ENCODE measurements at places on chromosomes 1 and 21.

GRCh38 chr1:36471830-36472641, 7.9 kb upstream of the MRPS15 start:
- no peak for DNase-seq

DNA sequence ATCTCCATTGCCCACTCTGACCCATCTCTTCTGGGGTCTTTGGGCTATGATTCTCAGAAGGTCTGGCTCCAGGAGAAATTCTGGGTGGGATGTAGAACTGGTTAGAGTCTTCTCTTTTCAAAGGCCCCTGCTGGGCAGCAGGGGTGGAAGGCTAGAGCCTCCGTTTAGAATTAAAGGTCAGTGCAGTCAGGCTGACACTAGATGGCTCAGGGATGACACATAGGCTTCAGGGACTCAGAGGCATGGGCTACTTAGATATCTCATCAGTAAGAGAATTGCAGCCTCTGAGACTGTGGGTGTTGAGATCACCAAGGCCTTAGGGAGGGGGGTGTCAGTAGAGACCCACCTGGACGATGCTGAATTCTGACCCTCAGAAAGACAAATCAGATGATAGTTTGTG, 12.6 kb upstream of the PPM1J start:
- DNase-seq = no peak

- no peak for DNase-seq
Measured at GRCh38 chr1:111127923-111128643, 11.8 kb downstream of the DRAM2 start.

DNA sequence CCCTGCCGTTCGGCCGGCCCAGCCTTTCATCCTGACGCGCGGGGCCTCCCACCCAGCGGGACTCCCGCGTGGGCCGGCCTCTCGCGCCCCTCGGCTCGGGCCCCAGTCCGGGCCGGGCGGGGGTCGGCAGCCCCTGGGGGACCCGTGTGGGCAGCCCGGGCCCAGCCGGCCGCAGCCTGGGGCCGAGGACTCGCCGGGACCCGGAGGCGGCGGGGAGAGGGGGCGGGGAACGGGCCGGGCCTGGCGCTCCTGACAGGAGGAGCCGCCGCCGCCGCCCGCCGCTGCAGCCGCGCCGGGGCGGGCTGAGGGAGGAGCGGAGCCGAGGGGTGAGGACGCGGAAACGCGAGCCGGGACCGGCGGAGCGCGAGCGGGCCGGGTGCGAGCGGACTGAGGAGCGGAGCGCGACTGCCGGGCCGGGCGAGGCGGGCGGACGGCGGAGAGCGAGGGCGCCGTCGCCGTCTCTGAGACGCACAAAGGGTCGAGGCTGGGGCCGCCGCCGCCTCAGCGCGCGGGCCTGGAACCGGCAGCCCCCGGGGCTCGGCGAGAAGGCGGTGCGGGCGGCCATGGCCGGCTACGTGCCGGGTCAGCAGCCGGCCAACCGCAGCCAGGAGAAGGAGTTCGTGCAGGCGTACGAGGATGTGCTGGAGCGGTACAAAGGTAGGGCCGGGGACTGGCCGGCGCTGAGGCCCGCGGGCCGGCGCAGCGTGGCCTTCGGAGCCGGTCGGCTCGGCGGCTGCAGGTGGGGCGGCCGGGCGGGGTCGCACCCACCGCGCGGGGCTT, 79.1 kb downstream of the NDUFS5 start:
- peak; percentile 70 for DNase-seq

- no peak for DNase-seq
Measured at GRCh38 chr1:99657213-99658030, 11.5 kb downstream of the PALMD start.

DNA sequence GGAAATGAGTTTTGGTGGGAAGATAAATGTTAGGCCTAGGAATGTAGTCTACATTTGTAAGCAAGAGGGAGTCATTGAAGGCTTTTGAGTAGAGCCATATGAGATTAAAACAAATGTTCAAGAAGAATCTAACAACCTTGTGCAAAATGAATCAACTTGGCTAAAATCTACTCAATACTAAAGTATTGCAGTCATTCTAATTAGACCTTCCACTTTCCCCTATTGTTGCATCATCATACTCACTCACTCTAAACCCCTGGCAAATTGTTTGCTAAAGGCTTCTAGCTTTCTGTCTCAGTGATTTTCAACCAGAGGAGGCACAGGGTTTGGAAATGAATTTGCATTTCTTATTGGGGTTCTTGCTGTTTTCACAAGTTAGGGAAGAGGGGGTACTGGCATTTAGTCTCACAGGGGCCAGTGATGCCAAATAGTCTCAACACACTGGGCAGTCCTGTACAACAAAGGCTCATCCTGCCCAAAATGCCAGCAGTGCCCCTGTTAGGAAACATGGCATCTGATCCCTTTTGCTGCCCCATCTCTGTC, 85.3 kb downstream of the SEC16B start:
- no peak for DNase-seq

GRCh38 chr1:76687307-76688175, 179.7 kb upstream of the ST6GALNAC5 start:
- DNase-seq = no peak

- DNase-seq = no peak
Measured at GRCh38 chr21:35208810-35209517, 159.9 kb upstream of the RUNX1 start.
